ENCODE measurements at places on chromosomes 3 and 15. TPM values are rescaled to one million over a fixed set of nuclear protein-coding genes. Genes with fewer than 3 reads are reported as not detected.

GCSAM gene
- total RNA-seq: 0.44 TPM

MNS1 gene
- 15.7 TPM for total RNA-seq

NRG4 gene
- total RNA-seq: 0.54 TPM

PPP1R14D gene
- 3.3 TPM for total RNA-seq

LARP6 gene
- 1.0 TPM for total RNA-seq

IL12A gene
- not detected for total RNA-seq

CDAN1 gene
- total RNA-seq: 30.4 TPM

ANKUB1 gene
- total RNA-seq: 24.5 TPM

TF gene
- 1.8 TPM for total RNA-seq

CFAP100 gene
- 0.09 TPM for total RNA-seq

TNFAIP8L3 gene
- 7.9 TPM for total RNA-seq

SLITRK3 gene
- total RNA-seq: not detected

CIB1 gene
- total RNA-seq: 79.3 TPM

CCRL2 gene
- 17.2 TPM for total RNA-seq

CIP2A gene
- total RNA-seq: 4.4 TPM

AQR gene
- 40.2 TPM for total RNA-seq

CLPX gene
- 47.7 TPM for total RNA-seq

SCAMP2 gene
- 155 TPM for total RNA-seq

FGF12 gene
- 2.2 TPM for total RNA-seq

SNX33 gene
- 46.1 TPM for total RNA-seq

IL17RD gene
- under 0.01 TPM for total RNA-seq

MAP1A gene
- 4.7 TPM for total RNA-seq

CHL1 gene
- total RNA-seq: 3.1 TPM

ALDH1A3 gene
- total RNA-seq: 41.5 TPM

AP2M1 gene
- total RNA-seq: 215 TPM

CHRNB4 gene
- total RNA-seq: not detected

PLCB2 gene
- 112 TPM for total RNA-seq

STOML1 gene
- 23.3 TPM for total RNA-seq

SLC7A14 gene
- total RNA-seq: not detected

SAMMSON gene
- total RNA-seq: not detected

ADGRG7 gene
- not detected for total RNA-seq

GPR87 gene
- total RNA-seq: 0.69 TPM

CA12 gene
- total RNA-seq: 5.0 TPM

SLC51B gene
- 6.6 TPM for total RNA-seq

TM4SF18 gene
- total RNA-seq: 0.76 TPM

GOLGA6L7 gene
- not detected for total RNA-seq

CCDC14 gene
- total RNA-seq: 69.6 TPM

IL17RE gene
- total RNA-seq: 16.1 TPM

RHOV gene
- total RNA-seq: not detected

Data from upper lobe of left lung (tissue), 6 donors.